ENCODE measurements at places on chromosomes 6 and 20. TPM values are rescaled to one million over a fixed set of nuclear protein-coding genes. Genes with fewer than 3 reads are reported as not detected.

GTSF1L gene
- total RNA-seq: not detected

GNAS-AS1 gene
- not detected for total RNA-seq

BACH2 gene
- total RNA-seq: 10.5 TPM

SLC25A27 gene
- 23.2 TPM for total RNA-seq

ASIP gene
- total RNA-seq: 18.7 TPM

ZC2HC1B gene
- not detected for total RNA-seq

GRCh38 chr6:15376900-15377487 lies 131.1 kb downstream of the JARID2 start:
- H3K4me3 ChIP-seq: no peak overlapping the region
- H3K27ac ChIP-seq: no peak overlapping the region
- no peaks in the 10 kb centered on the region for H3K36me3 ChIP-seq
- H3K27me3 ChIP-seq: no peaks in the 10 kb centered on the region
- DNase-seq: no peak

- H3K27me3 ChIP-seq: no peaks in the 10 kb centered on the region
- no peak overlapping the region for H3K27ac ChIP-seq
- peaks cover 11% of the 10 kb centered on the region for H3K4me1 ChIP-seq
- DNase-seq: no peak
- no peaks in the 10 kb centered on the region for H3K36me3 ChIP-seq
Observed at GRCh38 chr6:139744891-139745290, 370.4 kb upstream of the CITED2 start.

DNA sequence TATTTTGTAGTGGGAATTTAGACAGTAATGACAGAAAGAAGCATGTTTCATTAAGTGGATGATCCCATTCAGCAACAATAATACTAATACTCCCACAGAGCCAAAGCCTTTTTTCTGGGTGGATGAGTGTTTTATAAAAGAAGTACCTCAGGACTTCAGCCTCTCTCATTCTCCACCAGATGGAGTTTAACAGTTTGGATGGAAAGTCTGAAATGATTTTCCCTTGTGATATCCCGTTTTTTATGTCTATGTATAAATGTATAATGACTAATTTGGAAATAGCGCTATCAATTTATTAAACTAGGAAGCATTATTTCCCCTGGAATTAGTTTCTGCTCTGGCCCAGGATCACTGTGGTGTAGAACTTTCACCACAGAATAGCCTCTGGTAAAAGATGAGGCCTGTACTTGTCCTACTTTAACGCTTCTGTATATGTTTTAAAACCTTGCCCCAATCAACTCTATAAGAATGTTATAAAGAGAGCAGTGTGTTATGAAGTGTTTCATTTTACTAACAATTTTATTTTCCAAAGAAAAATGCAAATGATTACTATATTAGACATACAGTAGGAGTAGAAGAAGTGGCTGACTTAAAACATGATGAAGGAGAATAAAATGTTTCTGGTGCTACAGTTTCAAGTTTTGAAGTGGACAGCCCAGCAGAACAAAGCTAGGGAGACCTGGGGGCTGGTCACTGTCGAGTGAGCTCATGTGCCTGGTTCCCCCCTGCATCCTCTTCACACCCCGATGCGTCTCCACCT lies 135.6 kb downstream of the HIVEP1 start:
- no peak for DNase-seq
- H3K4me1 ChIP-seq: peaks cover 2% of the 10 kb centered on the region
- H3K36me3 ChIP-seq: no peaks in the 10 kb centered on the region
- H3K4me3 ChIP-seq: no peak overlapping the region
- H3K27me3 ChIP-seq: no peaks in the 10 kb centered on the region

DNA sequence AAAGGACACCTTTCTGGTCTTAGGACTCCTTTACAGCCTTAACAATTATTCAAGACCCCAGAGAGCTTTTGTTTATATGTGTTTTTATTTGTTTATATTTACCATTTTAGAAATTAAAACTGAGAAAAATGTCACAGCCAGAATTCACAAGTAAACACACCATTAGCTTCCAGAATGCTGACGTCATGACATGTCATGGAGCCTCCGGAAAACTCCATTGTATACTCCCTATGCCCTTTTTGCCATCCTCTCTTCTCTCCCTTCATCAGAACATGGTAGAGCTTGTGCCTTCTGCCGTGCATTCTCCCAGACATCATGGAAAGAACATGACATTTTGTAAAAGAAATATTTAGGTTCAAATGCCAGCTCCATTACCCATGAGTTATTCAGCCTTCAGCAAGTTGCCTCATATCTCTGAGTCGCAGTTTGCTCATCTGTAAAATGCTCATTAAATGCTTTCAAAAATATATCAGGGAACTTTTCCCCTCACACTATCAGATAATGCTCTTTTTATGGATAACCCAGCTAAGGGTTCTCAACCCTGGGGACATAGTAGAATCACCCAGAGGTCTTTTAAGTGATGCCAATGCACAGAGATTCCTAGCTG lies 27.8 kb downstream of the TNFAIP3 start:
- H3K36me3 ChIP-seq: no peaks in the 10 kb centered on the region
- no peak overlapping the region for H3K27ac ChIP-seq
- H3K4me1 ChIP-seq: no peaks in the 10 kb centered on the region
- no peaks in the 10 kb centered on the region for H3K27me3 ChIP-seq

DNA sequence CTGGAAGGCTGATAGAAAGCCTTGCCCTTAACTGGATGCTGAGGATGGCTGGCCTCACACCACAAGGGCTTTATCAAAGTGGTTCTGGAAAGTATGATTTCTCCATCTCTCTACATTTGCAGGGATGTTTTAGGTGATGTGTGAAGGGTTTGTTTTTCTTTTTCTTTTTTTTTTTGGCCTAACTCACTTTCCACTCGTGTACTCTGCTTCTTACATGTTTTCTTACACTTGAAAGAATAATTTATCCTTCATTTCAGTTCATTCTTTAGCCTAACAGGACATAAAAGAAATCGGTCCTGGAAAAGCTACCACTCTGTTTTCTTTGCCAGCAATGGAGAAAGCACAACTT lies 41.2 kb downstream of the ISM1 start:
- H3K27me3 ChIP-seq: no peaks in the 10 kb centered on the region
- H3K4me1 ChIP-seq: no peaks in the 10 kb centered on the region
- no peak for DNase-seq
- no peak overlapping the region for H3K4me3 ChIP-seq

- no peak for DNase-seq
- no peaks in the 10 kb centered on the region for H3K4me1 ChIP-seq
- H3K36me3 ChIP-seq: no peaks in the 10 kb centered on the region
Observed at GRCh38 chr6:170497841-170498301, 55.2 kb downstream of the PSMB1 start.

- no peak overlapping the region for H3K27ac ChIP-seq
- peaks cover 2% of the 10 kb centered on the region for H3K4me1 ChIP-seq
- H3K27me3 ChIP-seq: no peaks in the 10 kb centered on the region
- H3K36me3 ChIP-seq: no peaks in the 10 kb centered on the region
- no peak for DNase-seq
Observed at GRCh38 chr20:1801225-1801928, 93.8 kb upstream of the SIRPA start.

DNA sequence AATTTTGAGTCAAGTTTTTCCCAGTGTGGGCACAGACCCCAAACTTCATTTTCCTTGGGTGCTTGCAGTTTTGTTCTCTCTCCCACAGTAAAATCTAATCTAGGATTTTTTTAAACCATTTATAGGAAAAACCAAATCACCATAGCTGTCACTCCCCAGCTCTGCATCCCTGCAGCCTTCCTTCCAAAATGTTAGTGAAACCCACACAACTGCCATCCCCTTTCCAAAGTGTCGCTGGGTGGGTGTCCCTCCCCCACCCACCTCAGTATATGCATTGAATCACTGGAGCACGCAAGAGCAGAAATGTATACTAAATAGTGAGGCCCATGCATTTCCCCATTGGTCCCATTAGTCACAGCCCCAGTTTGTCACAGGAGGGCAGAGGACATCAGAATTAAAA lies 138.3 kb downstream of the MTFR2 start:
- no peaks in the 10 kb centered on the region for H3K36me3 ChIP-seq
- H3K4me3 ChIP-seq: no peak overlapping the region
- peaks cover 4% of the 10 kb centered on the region for H3K4me1 ChIP-seq
- no peaks in the 10 kb centered on the region for H3K27me3 ChIP-seq
- no peak overlapping the region for H3K27ac ChIP-seq

GRCh38 chr6:45991189-45991588 lies 24.5 kb downstream of the CLIC5 start:
- H3K4me1 ChIP-seq: no peaks in the 10 kb centered on the region
- no peak overlapping the region for H3K27ac ChIP-seq
- no peaks in the 10 kb centered on the region for H3K27me3 ChIP-seq
- no peak for DNase-seq
- no peak overlapping the region for H3K4me3 ChIP-seq

DNA sequence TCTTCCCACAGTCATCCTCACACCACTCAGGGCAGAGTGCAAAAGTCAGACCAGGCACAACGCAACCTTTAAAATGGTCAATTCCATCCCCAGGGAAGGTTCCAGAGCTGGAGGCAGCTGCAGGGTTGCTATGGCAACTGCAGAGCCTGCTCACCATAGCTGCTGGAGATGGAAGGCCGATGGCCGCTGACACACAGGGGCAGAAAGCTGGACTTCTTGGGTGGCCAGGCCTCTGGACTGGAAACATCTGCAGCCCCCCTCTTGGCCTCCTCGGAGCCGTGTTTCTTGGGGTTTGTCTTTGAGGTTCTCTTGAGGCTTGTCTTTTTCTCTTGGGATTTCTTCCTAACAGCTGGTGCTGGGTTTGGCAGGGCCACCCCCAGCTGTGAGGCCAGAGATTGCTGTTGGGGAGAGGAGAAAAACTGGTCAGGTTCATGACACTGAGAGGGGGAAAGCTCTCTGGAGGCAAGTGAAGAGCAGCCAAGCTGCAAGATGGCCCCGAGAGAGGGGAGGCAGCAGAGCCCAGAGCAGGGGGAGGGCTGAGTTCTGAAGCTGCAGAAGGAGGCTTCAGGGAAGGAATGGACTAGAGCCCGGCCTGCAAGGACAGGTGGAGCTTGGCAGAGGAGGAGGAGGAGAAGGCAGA lies 10.2 kb downstream of the BNIP5 start:
- H3K27me3 ChIP-seq: no peaks in the 10 kb centered on the region
- no peak overlapping the region for H3K4me3 ChIP-seq
- H3K27ac ChIP-seq: no peak overlapping the region
- no peaks in the 10 kb centered on the region for H3K4me1 ChIP-seq

- peaks cover 2% of the 10 kb centered on the region for H3K4me1 ChIP-seq
- peak; percentile 48 for DNase-seq
- no peaks in the 10 kb centered on the region for H3K27me3 ChIP-seq
- no peaks in the 10 kb centered on the region for H3K36me3 ChIP-seq
- H3K4me3 ChIP-seq: peak overlapping the region; percentile 34
- H3K27ac ChIP-seq: no peak overlapping the region
Observed at GRCh38 chr20:49482173-49482572, 295 bp downstream of the KCNB1 start.

DNA sequence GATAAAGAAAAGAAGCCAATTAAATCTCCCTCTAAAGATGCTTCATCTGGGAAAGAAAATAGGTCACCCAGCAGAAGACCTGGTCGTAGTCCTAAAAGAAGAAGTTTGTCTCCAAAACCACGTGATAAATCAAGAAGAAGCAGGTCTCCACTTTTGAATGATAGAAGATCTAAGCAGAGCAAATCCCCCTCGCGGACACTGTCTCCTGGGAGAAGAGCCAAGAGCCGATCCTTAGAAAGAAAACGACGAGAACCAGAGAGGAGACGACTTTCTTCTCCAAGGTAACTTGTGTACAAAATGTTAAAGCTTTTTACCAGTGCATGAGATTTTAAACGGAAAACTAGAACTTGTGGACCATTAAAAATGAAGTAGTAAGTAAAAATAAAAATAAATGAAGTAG lies 46.5 kb downstream of the FAM217A start:
- no peaks in the 10 kb centered on the region for H3K27me3 ChIP-seq
- H3K27ac ChIP-seq: no peak overlapping the region
- H3K36me3 ChIP-seq: no peaks in the 10 kb centered on the region
- H3K4me1 ChIP-seq: peaks cover 4% of the 10 kb centered on the region
- H3K4me3 ChIP-seq: no peak overlapping the region

DNA sequence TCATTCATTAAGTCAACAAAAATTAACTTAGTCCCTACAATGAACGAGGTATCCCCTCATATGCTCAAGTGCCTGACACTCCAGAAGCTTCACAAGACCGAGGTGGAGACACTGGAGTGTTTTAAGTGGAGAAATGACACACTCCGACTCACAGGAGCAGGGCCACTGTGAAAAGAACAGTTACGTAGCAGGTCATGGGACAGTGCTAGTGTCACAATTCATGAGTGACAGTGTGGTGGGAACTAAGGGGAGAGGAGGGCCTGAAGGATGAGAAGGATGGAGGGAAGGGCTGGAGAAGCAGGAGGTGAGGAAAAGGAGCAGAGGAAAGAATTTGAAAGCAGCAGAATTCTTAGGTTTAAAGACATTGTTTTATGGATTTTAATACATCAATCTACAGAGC lies 1.3 kb upstream of the HLA-A start:
- no peak overlapping the region for H3K27ac ChIP-seq
- H3K4me1 ChIP-seq: peaks cover 5% of the 10 kb centered on the region
- no peaks in the 10 kb centered on the region for H3K36me3 ChIP-seq

DNA sequence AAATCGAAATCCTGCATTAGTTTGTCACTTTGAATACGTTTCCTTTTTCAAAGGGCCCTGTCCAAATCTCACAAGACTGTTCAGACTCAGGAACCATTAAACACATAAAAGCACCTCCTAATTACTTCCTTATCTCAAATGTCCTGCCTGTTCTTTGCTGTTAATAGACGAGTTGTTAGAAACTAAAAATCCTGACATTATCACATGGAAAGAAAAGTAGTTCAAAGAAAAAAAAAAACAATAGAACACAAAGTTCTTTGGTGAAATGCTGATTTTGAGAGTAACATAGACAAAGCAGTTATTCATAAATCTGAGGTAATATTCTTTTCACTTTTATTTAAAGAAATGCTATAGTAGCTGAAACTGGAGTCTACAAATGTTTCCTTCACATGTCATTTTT lies 12.1 kb upstream of the TAB2 start:
- no peak overlapping the region for H3K4me3 ChIP-seq
- no peak overlapping the region for H3K27ac ChIP-seq
- no peaks in the 10 kb centered on the region for H3K27me3 ChIP-seq
- H3K4me1 ChIP-seq: no peaks in the 10 kb centered on the region
- no peaks in the 10 kb centered on the region for H3K36me3 ChIP-seq
- DNase-seq: no peak

DNA sequence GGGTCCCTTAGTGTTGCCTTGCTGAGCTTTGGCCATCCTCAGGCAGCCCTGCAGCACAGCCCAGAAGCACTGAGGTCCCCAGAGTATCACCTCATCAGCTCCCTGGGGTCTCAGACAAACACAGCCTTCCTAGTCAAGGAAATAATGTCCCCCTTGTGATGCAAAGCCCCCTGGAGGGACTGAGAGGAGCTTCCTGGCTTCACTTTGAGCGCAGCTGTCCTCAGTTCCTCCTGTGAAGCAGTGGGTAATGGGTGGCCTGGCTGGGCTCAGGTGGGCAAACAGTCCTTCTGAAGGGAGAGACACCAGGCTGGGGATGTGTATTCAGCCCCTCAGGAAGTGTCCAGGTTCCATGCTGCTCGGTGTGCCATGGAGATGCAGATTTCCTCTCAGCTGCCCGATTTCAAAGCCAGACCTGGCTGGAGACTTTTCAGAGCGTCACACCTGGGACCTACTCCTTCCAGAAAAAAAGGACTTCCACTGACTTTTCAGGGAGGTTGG lies 79.2 kb upstream of the FOXA2 start:
- H3K4me1 ChIP-seq: no peaks in the 10 kb centered on the region
- DNase-seq: no peak

- no peak overlapping the region for H3K4me3 ChIP-seq
- no peak overlapping the region for H3K27ac ChIP-seq
- H3K27me3 ChIP-seq: no peaks in the 10 kb centered on the region
- DNase-seq: no peak
- no peaks in the 10 kb centered on the region for H3K36me3 ChIP-seq
Observed at GRCh38 chr6:36104836-36105235, 25.5 kb upstream of the MAPK13 start.

- H3K4me3 ChIP-seq: peak overlapping the region; percentile 41
- peaks cover 19% of the 10 kb centered on the region for H3K4me1 ChIP-seq
- no peaks in the 10 kb centered on the region for H3K27me3 ChIP-seq
Observed at GRCh38 chr20:63652192-63652980, 838 bp downstream of the STMN3 start.
